ENCODE measurements at places on chromosomes 1 and 21.

GRCh38 chr1:248779350-248779749 is 23.8 kb upstream of the LYPD8 start:
- no peak for DNase-seq

DNA sequence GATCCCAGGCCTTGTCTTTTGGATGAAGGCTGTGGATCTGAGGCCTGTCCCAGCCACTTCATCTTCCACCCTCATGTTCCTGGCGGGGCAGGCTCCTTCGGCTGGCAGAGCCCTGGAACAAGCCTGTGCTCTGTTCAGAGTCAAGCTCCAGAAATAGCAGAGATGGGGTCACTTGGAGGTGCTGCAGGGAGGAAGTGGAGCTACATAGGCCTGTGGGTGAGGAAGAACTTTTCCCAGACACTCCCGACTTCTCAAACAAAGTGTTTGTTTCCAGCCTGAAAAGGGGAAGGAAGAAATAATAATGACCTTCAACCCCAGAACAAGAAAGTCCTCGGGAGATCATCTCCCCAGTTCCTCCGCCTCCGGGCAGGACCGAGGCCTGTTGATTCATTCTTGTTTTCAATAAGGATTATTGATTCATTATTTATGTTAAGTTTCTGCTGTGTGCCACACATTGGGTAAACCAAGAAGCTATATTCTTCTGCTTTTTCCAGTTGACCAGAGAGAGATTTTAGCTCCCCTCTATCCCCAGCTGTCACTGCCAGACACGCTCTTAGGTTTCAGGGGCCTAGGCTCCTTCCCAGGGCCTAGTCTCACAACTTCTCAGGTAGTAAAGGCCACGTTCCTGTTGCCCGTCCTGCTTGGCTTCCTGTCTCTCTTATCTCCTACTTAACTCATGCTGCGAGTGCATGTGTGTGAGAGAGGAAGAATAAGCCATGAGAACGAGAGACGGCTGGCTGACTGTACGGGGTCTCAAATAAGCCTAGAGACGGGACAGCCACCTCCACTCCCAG is 16.9 kb downstream of the IKBKE start:
- DNase-seq = no peak

- no peak for DNase-seq
These were observed 1.1 kb upstream of the SLC19A1 start for GRCh38 chr21:45543371-45543709.

- DNase-seq = no peak
These were observed 6.8 kb upstream of the DYNLT5 start for GRCh38 chr1:66745451-66745850.

DNA sequence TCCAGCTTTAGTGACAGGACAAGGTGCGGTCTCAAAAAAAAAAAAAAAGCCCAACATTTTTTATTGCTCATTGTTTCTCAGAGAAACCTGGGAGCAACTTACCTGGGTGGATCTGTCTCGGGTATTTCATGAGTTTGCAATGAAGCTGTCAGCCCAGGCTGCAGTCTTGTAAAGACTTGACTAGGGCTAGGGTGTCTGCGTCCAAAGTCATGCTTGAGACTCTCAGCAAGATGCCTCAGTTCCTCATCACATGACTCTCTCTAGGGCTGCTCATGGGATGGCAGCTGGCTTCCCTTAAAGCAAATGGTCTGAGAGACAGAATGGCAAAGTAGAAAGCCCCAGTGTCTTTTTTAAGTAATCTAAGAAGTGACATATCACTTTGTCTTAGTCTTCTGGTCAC is 8.1 kb downstream of the GABPA start:
- no peak for DNase-seq

DNA sequence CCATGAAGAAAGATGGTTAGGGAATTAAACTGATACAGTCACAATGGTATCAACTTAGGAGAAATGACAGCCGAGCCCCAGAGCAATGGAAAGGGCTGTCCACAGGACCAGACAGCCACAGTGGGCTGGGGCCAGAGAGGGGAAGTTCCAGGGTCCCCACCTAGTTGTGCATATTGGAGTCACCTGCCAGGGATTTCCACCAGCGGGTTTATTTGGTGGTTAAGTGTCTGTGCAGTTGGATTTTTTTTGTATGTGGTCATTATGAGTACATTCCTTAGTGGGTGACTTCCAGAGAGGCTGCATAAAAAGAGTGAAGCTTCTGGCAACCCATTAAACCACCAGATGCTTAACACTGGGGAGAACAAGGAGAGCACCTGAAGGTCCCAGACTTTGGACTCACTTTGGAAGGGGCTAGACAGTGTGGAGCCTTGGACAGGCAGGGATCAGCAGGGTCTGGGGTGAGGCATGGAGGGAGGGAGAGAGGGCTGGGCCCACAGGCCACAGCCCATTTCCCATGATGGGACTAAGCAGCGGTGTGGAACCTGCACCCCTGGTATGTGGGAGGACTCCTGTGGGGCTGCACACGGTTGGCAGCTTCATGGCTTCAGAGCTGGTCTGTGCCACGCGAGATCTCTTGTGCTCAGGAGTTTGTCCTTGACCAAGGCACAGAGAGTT is 7.8 kb upstream of the PTTG1IP start:
- no peak for DNase-seq

- no peak for DNase-seq
These were observed 15.2 kb downstream of the GIPC2 start for GRCh38 chr1:78060857-78061563.

DNA sequence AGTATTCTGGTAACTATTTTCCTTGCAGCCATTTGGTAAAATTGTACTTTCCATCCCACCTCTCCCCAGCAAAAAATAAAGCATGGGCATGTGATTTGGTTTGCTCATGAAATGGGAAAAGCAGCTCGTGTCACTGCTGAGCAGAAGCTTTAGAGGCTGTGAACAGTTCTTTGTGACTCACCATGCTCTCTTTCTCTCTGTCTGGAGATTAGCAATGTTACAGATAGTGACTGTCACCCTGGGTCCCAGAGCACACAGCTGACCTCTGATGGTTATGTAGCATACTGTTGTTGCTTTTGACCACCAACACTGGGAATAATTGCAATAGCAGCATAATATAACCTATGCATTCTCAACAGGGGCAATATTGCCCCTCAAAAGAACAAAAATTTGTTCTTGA is 70.6 kb downstream of the RGS2 start:
- no peak for DNase-seq

DNA sequence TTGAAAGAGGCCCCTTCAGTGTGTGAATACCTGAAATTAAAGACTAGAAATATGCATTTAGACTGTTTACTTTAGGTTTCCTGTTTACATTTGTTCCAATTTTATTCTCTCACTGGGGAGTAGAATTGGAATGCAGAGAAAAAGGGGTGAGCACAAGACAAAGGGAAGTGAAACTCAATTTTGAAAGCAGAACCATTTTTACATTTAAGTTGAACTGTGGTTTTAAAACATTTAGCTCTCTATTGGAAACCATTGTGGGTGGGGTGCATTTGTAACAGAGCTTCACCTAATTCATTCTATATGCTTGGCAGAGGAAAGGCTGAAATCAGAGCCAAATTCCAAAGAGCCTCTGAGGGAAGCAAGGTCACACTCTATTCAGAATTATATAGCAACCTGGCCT is 235.3 kb upstream of the C1orf105 start:
- no peak for DNase-seq

- no peak for DNase-seq
These were observed 180.7 kb downstream of the KAZN start for GRCh38 chr1:14778898-14779865.

DNA sequence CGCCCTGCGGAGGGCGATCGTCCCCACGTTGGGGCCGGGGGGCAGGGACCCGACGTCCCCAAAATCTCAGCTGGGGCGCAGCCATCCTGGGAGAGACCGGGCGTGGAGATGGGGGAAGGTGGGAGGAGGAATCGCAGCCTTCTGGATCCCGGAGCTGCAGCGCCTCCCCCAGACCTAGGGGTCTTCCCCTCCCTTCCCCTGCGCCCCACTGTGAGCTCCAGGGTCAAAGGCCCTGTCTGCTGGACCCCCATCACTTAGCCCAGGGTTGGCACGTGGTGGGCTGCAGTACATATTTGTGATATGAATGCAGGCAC is 90.2 kb upstream of the VAMP3 start:
- no peak for DNase-seq

- no peak for DNase-seq
These were observed 58.5 kb downstream of the RIMS3 start for GRCh38 chr1:40606978-40607377.

DNA sequence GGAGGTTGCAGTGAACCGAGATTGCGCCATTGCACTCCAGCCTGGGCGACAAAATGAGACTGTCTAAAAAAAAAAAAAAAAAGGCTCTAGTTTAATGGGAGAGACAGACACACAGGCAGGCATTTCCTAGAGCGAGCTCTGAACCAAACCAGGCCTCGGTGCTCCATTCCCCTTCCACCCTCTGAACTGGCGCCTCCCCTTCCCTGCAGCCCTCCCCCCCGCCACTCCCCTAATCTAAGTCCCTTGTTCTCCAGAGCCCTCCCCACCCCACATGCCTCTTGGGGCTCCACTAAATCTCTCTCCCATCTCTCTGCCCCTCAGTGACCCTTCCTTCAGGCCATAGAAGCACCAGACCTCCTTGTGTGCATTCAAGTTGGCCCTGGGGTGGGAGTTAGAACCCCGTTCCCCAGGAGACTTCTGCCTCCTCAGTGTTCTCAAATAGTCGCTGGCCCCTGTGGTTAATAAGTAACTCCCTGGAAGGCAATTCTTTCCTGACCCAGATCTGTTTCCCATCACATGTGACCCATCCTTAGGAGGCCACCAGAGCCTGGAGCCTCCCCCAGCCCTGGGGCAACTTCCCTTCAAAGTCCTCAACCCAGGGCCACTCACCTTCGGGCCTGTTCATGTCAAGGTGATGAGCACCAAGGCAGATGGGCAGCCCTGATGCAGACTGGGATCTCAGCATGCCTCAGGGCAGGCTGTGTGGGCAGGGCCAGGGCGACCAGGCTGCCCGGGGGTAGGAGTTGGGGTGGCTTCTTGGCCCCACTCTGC is 42.6 kb upstream of the EPB41 start:
- DNase-seq = no peak

GRCh38 chr1:218478336-218478735 is 133.2 kb downstream of the TGFB2 start:
- DNase-seq = no peak

GRCh38 chr1:11943619-11944018 is 9.1 kb downstream of the PLOD1 start:
- no peak for DNase-seq

GRCh38 chr1:99650773-99651437 is 5.0 kb downstream of the PALMD start:
- DNase-seq = no peak

DNA sequence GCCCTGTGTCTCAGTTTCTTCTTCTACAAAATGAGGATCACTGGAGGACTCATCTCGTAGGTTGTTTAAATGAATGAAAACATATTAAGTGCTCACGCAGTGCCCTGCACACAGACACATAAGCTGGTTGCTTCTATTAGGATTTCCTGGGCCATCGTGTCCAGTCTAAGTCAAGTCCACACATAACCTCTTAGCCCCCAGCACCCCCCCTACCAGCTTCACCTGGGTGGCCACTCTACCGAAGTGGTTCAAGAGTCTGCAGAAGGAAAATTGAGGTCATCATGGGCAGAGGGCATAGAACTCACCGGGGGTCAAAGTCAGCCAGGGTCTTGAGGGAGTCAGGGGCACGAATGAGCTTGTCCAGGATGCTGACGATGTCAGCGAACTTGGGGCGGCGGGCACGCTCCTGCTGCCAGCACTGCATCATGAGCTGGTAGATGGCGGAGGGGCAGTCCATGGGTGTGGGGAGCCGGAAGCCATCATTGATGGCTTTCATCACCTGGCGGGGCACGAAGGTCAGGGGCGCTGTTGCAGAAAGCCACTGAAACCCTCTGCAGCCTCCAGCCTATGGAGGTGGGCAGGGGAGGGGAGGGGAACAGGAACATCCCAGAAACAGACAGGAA is 25.8 kb downstream of the EPHA2 start:
- no peak for DNase-seq

DNA sequence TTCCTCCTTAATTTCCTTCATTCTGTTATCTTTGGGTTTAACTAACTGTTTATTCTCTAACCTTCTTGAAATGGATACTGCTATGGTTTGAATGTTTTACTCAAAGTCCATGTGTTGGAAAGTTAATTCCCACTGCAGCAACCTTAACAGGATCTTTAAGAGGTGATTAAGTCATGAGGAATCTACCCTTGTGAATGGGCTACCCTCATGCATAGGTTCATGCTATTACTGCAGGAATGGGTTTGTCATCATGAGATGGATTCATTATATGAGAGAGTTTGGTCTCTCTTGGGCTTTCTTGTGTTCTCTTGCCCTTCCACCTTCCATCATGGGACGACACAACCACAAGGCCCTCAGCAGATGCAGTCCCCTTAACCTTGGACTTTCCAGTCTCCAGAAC is 516.9 kb downstream of the ADGRL2 start:
- no peak for DNase-seq

DNA sequence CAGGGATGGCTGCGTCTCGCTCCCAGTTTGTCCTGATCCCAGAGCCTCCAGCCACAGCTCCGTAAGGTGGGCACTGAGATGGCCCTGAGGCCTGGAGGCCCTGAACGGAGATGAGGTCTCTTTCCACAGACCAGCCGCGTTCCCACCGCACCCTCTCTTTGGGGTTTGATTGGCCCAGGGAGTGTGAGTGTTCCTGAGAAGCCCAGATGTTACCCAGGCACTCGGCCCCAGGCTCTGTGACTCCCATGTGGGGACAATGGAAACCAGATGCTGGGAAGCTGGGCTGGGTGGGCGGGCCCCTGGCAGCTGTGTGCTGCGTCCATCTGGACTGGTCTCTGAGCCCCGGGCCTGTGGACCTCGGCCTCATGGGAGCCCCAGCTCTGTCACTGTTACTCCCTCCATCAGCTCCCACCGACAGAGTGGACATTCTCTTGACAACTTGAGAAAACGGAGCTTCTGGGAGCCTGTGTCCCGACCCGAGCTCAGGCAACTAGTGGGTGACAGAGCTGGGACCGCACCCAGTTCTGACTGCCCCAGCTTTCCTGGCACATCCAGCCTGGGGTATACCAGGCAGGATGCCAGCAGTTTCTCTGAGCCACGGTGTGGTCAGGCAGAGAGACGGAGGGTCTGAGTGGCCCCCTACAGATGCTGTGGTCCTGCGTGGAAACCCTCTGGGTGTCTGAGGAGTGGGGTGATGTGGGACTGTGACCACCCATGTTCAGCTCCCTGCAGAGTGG is 9.8 kb upstream of the COL6A1 start:
- no peak for DNase-seq

DNA sequence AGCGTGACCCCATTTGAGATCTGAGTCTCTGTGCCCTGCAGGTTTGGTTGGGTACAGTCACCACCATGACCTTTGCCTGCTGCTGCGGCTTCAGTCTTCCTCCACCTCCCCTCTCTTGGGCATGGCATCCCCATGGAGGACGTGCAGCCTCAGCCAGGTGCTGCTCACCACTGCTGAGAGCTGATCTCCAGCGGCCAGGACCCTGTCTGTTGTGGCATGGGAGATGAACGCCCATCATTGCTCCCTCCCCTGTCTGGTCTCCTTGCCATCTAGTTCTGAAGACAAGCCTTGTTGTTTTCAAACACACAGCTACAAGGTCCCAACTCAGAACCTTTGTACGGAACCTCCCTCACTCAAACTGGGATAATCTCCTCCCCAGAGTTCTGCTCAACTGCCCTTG is 19.2 kb upstream of the PKP1 start:
- no peak for DNase-seq

- DNase-seq = no peak
These were observed 112.3 kb downstream of the PRRX1 start for GRCh38 chr1:170776252-170776651.

Data from thoracic aorta (tissue), 2 donors.